ENCODE measurements at places on chromosomes 5 and 9. TPM values are rescaled to one million over a fixed set of nuclear protein-coding genes. Genes with fewer than 3 reads are reported as not detected.

DNA sequence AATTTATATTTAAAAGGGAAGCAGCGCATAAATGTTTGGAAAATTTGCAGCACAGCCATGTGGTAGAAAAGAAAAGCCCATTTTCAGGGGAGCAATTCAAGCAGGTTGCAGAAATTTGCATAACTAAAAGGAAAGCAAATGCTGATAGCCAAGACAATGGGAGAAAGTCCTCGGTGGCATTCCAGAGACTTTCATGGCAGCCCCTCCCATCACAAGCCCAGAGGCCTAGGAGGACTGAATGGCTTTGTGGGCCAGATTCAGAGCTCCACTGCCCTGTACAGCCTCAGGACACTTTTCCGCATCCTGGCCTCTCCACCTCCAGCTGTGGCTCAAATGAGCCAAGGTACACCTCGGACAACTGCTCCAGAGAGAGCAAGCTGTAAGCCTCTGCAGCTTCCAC lies 462.9 kb downstream of the CDK5RAP2 start:
- DNase-seq = no peak

GRCh38 chr9:122498883-122499288 lies 11.7 kb upstream of the OR1J2 start:
- no peak for DNase-seq

DNA sequence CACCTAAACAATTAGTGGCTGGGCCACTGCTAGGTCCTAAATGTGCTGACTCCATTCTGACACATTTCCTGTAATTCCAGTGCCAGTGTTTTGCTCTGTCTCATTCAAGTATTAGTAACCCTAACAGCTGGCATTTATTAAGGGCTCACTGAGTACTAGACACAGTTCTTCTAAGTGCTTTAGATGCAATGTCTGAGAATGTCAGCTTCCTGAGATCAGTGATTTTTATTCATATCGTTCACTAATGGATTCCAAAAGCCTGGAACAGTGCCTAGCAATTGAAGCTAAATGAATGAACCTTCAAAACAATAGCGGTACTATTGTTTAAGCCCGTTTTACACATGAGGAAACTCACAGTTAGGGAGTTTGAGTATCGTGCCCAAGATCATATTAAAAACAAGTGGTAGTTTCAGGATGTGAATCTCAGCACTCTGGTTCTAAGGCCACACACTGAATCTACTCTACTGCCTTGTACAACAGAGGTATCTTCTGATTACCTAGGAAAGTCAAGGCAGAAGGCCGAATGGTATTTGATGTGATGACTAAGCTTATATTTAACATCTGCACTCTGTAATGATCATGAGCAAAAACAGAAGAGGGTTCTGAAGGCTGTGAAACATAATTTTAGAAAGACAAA lies 304.0 kb downstream of the PJA2 start:
- no peak for DNase-seq

DNA sequence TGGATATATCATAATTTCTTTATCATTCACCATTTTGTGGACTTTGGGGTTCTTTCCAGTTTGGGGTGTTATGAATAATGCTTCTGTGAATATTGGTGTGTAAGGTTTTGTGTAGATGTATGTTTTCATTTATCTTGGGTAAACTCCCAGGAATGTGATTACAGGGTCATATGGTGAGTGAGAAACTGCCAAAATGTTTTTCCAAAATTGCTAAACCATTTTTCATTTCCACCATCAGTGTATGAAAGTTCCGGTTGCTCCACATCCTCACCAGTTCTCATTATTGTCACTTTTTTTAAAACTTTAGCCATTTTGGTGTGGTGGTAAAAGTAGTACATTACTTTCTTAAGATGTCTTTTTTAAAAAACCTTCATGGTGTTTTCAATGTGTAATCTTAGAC lies 152.9 kb downstream of the NIPBL start:
- no peak for DNase-seq

DNA sequence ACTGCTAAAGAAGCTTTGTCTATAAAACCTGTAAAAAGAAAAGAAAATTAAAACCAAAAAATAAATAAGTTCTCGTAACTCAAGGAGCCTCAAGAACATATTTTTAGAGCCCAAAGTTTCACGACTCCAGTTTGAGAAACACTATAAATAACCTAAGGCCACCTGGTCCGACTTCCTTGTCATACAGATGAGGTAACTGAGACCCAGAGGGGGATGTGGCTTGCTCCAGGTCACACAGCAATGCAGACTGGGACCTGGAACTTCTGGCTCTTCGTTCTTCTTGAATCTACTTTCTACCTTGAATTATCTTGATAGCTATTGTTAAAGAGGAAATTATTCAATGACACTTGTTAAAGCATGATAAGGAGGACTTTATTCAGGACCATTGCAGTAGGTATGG lies 514.8 kb downstream of the CDK5RAP2 start:
- no peak for DNase-seq

- no peak for DNase-seq
Observed at GRCh38 chr5:107469485-107470294, 201.0 kb downstream of the EFNA5 start.

DNA sequence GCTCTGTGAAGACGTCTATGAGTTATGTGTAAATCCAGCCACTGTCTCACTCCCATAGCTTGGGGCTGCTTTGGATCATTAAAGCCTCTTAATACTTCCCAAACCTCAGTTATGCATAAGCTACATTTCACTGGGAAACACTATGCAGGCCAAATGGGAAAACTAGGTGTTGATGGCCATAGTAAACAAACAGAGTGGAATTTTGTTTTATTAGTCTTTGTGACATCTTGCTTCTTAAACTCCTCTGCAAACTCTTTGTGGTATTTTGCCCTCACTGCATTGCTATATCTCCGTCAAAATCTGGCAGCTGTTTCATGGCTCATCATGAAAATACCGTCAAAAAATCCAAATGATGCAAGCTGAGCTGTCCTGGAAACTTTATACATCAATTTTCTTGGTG lies 167.2 kb upstream of the HMHB1 start:
- no peak for DNase-seq

DNA sequence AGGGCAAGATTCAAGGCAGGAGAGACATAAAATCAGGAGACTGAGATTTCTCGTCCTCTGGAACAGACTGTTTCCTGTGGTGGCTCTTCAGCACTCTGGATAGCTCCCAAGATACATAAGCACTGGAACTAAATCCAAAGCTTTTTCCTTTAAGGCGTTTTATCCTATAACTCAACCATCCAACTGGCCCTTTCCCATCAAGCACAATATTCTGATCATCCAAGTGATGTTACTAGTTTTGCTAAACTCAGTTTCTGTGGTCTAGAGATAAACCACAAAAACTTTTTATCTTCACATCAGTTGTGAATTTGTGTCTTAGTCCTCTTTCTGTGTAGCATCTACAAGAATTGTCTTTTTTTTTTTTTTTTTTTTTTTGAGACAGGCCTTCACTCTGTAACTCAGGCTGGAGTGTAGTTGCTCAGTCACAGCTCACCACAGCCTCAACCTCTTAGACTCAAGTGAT lies 299.4 kb downstream of the COX7C start:
- DNase-seq = no peak

DNA sequence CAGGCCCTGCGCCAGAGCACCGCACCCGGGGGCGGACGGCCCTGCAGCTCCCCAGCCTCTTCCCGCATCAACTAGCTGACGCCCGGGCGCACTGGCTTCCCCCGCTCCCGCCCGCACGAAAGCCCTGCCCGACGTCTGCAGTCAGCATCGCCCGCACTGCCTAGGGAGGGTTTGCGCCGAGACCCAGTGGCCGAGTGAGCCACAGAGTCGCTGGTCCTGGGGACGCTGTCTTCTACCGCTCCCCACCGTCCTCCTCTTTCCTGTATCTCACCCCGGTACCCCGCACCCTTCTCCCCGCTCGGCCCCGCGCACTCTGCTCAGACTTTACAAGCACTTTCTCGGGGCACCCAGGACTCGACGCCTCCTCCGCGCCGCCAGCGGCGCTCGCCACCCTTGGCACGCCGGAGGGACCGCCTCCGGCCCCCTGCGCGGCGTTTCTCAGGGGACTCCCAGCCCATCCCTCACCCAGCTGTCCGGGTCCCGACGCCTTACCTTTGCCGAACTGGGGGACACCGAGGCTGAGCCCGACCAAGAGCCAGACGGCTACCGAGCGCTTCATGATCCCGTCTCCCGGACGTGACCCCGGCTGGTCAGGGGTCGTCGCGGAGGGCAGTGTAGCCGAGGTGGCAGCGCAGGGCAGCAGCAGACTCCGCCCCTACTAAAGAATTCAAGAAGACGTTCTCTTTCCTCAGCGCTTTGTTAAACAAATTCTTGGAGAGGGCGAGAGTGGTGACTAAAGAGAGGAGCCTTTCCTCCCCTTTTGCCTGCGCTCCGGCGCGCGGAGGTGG lies 670 bp downstream of the EDIL3 start:
- peak; percentile 69 for DNase-seq

GRCh38 chr5:135073761-135074345 lies 39.8 kb upstream of the PITX1 start:
- DNase-seq = no peak

DNA sequence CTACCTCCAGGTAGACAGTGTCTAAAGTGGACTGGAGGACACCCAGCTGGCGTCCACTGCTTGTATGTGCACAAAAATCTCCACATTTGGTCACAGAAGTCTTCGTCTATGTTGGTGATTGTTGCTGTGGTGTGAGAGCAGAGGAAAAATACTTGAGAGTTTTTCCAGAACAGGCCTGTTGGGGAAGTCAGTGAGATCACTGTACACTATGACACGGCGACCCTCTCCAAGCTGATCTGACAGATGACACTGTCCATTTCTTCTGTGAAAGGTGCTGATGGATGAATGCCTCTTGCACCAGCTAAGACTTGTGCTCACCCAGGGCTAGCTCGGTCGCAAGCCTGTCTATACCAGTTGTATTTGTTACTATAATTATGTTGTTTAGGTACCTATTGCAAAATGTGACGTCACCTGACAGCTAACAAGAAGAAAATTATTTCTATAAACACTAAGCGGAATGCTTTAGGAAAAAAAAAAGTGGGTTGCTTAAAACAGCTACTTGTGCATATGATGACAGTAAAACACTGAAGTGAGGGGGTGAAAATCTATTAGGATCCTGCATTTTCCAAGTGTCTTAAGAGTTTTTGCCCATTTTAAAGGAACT lies 142.3 kb downstream of the ROR2 start:
- DNase-seq = no peak

- no peak for DNase-seq
Observed at GRCh38 chr5:111563031-111563822, 50.9 kb upstream of the STARD4 start.

- DNase-seq = no peak
Observed at GRCh38 chr5:152358861-152359568, 46.1 kb downstream of the NMUR2 start.

- peak; percentile 66 for DNase-seq
Observed at GRCh38 chr9:84271531-84271900, 69.0 kb downstream of the SLC28A3 start.

DNA sequence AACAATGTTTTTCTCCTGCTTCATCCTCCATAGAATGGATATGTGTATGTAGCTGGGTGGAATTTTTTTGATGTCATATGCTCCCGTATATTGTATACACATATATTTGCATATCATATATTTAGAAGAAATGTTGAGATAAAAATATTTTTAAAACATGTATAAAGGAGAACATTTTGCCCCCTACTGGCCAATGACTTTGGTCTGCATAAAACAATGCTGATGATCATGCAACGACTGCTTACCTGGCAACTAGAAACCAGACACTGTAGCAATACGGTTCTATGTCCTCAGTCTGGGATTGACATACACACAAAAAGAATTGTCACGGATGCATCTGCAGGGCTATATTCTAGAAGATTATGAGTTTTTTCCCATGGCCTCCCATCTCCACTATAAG lies 503.6 kb downstream of the ELAVL2 start:
- no peak for DNase-seq

GRCh38 chr5:124591583-124591982 lies 154.9 kb downstream of the ZNF608 start:
- no peak for DNase-seq

Gene SMIM33
- not detected for total RNA-seq

Gene PNPLA7
- 13.7 TPM for total RNA-seq

Gene DMGDH
- 0.78 TPM for total RNA-seq

Gene EGFL7
- total RNA-seq = 302 TPM

Gene ZMYND19
- 18.3 TPM for total RNA-seq

Gene HIGD2A
- 104 TPM for total RNA-seq

Gene ST8SIA4
- 17.8 TPM for total RNA-seq

Gene SPACA9
- total RNA-seq = 3.3 TPM

Gene MYMK
- total RNA-seq = not detected
